Activated T-helper 9 cell treated with anti-CD3 and anti-CD28 coated beads, Interleukin-2, amount 50 U/mL, for 16 hours (primary cell): ENCODE measurements at places on chromosomes 2 and 18.

DNA sequence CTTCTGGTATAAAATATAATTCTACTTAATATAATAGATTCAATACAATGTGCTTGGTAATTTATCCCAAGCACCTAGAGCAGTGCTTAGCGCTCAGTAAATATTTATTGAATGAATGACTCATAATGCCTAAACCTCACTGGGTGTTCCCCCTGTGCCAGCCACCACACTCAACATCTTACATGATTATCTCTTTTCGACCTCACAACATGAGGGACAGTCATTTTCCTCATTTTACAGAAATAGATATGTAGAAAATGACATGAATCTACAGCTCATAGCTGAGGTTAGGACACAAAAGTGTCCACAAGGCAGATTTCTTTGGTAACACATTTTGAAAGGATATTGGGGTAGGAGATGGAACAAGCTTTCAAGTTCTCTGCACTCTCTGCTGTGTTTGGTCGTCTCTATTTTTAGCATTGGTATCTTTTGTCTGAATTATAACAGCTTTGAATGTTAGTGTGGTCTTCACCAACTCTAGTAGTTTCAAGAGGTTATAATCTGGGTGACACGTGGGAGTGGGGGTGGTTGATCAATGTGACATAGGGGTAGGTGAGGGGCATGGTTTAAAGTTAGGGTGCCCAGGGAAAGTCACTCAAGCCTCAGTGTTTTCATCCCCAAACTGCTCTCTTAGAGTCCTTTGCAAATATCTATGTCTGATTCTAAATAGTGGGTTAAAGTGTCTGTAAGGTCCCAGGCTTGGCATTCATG is 9.8 kb downstream of the MYOM1 start:
- no peak for DNase-seq

DNA sequence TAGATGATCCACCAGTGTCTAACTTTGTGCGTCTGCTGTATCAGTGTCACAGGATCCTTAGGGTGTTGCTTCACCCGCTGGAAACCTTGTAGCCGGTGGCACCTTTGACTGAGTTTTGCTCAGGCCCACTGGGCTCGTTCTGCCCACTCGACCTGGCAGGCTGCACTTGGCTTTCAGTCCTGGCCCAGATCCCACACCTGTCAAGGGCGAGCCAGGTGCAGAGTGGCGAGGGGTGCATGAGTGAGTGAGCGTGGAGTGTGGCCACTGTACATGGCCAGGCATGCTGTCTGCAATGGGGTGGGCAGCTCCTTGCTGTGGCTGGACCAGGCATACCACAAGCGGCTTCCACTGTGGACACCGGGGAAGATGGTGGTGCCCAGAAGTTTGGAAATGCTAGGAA is 179.0 kb downstream of the FAM210A start:
- DNase-seq = no peak

DNA sequence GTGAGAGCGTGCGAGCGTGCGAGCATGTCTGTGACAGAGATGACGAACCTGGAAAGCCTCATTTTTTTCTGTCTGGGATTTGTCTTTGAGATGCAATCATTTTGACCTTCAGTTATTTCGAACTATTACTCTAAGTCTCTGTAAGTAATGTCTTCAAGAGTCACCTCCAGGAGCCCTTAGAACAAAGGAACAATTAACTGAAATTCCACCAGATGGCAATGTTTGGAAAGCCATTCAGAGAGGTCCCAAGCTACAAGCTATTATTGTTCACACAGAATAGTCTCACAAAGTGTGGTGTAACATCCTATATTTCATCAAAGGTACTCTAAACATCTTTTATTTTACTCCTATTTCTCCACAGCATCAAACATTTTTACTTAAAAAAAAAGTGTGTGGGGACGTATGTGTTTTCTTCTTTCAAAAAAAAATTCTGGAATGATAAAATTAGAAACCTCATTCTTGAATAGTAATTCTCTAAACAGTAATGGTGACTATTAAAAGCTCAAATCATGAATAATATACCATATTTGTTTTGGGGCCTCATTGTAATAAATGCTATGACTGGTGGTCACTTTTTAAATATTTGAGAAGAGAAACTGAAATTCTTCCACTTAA is 35.1 kb upstream of the MAPRE2 start:
- DNase-seq = no peak

DNA sequence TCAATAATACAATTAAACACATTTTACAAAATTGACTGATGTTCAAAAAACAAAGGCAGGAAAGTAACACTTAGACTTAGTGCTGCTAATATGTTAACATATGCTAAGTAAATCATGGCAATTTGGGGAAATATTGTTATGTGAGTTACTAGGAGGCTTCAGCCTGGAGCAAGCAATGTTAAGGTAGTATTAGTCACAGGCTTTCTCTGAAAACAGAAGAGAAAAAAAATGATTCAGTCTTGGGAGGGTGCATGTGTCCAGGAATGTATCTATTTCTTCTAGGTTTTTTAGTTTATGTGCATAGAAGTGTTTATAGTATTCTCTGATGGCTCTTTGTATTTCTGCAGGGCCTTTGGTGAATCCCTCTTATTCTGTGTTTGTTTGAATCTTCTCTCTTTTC is 345.8 kb upstream of the TFPI start:
- no peak for DNase-seq

- no peak for DNase-seq
Observed at GRCh38 chr2:224689539-224689938, 26.6 kb downstream of the CCDC195 start.

DNA sequence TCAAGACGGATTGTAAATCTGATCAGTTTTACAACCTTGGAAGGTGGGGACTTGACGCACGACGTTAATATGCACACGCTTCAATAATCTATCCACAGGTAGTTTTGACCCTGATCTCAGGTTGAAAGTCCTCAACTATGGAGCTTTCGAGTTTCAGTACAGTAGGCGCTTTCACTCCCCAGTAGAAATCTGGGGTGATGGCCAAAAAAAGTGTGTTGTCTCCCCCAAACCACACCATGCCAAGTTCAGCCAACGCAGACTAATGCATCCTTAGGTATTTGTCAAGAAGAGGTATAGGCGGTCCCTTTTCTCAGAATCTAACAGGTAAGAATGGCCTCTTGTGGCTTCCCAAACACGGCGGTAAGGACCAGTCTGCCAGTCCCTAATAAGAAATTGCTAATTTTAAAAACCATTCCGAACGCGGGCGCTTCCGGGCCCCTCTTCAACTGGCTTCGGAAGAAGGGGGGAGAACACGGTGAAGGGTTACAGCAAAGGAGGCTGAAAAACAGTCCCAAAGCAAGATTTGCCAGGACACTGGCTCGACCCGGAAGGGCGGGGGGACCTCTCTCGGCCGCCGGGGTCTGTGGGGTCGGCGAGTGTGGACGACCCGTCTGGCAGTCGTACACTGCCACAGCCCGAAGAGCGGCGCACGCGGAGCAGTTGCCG is 659 bp downstream of the FAM210A start:
- no peak for DNase-seq

- no peak for DNase-seq
Observed at GRCh38 chr2:147989809-147990403, 30.6 kb downstream of the ORC4 start.

- DNase-seq = no peak
Observed at GRCh38 chr2:128790541-128791001, 471.9 kb upstream of the HS6ST1 start.

- DNase-seq = no peak
Observed at GRCh38 chr18:9389706-9390105, 55.1 kb downstream of the TWSG1 start.

DNA sequence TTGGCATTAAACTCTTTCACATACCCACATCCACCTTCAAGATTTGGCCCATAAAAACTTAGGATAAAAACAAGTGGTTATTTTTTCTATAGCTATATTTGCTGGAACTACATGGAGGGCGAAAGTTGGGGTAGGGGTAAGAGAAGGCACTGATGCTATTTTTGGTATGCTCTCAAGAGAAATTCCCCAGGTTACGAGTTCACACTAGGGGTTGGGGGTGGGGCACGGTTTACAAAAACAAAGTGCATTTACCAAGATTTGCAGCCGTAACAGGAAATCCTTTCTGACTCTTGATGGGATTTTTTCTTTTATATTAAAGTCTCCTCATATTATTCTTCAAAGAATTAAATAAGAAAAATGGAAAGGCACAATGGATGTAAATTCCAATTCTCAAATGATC is 6.8 kb downstream of the SERPINE2 start:
- no peak for DNase-seq

DNA sequence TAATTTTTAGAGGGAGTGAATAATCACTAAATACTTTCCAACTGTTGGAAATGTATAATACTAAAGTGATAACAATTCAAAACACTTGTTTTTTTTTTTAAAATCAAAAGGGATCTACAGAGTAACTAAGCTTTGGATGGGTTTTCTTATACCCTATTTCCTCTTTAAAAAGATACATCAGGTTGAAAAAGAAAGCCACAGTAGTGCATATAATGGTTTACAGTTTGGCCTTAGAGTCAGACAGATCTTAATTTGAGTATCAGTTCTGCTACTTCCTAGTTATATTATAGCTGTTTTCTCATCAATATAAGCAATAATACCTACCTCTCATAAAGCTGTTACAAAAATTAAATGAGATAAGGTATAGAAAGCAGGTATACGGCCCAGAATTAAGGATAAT is 28.5 kb downstream of the PSME4 start:
- DNase-seq = no peak

DNA sequence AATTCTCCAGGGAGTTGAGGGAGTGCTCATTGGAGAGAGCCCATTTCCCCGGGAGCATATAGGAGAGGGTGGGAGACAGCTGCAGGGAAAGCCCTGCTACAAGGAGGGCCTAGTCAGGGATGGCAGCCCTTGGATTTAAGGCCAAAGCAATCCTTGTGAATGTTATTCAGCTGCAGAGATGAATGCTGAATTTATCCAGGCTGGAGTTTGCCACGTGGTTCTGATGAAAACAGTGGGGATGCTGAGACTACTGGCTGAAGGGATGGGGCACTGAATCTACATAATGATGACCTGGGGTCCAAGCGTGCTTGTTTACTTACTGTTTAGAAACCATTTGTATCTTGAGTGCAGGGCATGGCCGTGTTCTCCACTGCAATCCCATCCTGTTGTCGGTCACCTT is 35.6 kb upstream of the RNF149 start:
- no peak for DNase-seq

- DNase-seq = no peak
Observed at GRCh38 chr18:53458268-53458667, 766.2 kb downstream of the MBD2 start.

DNA sequence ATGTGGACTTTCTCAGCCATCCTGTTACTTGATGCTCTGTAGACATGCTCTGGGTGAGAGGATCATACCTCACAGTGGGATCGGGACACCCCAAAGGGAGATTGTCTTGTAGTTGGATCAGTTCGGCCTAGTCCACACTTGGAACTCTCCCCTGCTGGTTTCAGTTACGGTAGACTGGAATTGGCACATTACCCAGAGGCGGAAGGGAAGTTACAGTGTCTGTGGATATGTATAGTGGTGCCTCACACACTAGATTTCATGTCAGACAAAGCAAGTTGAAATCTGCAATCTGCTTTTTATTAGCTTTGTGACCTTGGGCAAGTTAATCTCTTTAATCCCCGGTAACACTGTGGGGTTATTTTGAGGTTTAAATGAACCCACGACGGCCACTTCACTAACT is 16.2 kb upstream of the CTAGE1 start:
- no peak for DNase-seq

GRCh38 chr2:183148955-183149354 is 24.7 kb downstream of the NUP35 start:
- no peak for DNase-seq

GRCh38 chr18:3383381-3383915 is 66.5 kb upstream of the TGIF1 start:
- DNase-seq = no peak

DNA sequence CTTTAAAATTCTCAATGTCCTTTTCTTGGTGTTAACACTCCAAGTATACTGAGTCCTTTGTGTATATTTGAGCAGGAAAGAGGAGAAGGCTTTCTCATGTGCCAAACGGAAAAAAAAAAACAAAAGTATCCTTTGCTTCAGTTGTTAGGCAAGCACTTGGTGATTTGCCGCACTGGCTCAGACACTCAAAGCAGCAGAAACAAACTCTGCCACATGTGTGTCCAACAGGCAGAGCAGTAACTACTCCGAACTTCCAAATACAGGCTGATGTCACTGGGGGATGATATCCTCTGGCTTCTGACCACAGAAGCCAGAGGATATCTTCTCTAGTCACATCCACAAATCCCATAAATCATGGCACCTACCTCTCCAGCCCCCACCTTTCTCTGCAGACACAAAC is 108.0 kb upstream of the SALL3 start:
- no peak for DNase-seq

DNA sequence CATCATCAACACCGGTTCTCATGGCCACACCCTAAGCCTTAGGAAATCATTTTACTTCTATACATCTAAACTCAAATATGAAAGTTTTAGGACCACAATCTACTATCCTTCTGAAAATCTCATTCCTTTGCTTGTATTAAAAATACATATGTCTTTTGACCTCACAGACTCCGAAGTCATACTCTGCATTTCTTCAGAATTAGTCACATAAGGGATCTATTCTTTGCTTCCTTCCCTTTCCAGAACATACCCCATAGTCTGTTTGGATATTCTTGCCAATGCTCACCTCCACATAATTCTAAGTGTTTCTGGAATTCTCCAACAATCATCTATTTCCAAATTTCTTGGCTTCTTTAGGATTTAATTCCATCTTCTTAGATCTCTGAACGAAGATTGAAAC is 14.2 kb upstream of the DSG1 start:
- no peak for DNase-seq

DNA sequence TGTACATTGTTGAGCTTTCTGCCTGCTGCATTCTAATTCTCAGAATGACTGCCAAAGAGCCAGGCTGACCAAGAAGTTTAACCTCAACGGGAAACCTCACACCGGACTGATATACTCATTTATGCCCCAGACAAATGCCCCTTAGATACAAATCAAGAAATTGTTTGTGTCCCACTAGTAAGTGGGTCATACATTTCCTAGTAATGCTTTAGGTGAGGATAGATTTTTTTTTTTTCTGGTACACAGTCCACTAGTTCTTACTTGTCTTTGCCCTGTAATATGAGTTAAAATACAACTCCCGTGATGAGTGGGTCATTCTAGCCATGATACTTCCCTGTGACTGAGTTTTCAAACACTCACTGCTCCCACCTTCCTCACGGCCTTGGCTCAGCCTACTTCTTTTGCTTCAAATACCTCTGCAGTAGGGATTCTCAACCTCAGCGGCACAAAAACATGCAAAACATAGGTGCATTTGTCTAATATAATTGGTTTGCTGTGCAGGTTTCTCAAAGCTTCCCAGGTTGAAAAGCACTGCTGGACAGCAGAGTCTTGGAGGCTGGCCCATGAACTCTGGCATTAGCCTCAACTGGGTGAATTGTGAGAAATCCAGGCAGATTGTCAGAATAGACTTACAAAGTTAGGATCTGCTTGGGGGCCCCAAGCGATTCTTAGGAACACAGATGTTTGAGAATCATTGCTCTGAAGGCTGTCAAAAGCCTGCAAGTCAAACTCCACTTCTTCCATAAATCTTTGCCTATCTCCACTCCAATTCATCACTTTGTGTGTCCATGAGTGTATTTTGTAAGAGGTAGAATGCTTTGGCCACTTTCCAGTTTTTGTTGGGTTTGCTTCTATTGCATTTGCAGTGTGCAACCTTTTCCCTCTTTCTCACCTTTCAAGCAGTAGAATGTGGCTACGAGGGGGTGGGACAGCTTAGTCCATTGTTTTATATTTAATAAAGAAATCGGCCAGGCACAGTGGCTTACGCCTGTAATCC is 35.5 kb downstream of the TGIF1 start:
- DNase-seq = no peak

GRCh38 chr2:225158360-225158759 is 116.1 kb upstream of the DOCK10 start:
- no peak for DNase-seq
